Cortex of kidney (tissue), 1 donor: ENCODE measurements at places on chromosomes 2 and 18.

DNA sequence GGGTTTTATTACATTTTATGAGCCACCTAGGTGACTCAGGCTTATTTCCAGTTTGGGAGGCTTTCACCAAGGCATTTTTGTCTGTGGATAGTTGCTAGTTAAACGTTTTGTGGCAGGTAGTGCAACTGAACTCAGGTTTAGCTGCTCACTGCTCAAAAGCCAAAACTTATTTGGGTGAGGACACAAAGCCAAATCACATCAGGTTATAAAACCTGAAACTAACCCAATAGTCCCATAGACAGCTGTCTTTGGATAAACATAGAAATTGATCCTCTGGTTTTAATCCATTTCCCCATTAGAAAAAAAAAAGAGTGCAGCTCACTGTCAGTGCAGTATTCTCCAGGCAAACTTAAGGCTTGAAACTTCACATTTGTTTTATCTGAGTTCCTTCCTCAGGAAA is 362.6 kb upstream of the TFPI start:
- DNase-seq = no peak

- no peak for DNase-seq
Observed at GRCh38 chr2:238287737-238288649, at the start of gene PER2. TSS of gene PER2 (minus strand) at chr2:238288610. CDS start at chr2:238277936, 10,674 bp downstream.

GRCh38 chr2:225670111-225670974 is 270.8 kb downstream of the NYAP2 start:
- no peak for DNase-seq

DNA sequence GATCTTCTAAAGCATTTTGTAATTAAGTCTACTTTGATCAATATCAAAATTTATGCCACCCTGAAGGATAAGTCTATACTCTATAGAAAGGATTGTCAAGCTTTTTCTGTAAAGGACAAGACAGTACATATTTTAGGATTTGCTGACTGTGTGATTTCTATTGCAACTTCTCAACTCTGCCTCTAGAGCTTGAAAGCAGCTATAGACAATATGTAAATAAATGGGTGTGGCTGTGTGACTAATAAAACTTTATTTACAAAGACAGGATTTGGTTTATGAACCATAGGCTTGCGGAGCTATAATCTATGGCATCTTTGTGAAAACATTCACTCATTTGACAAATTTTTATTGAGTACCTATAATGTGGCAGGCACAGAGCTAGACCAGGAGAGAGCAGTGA is 18.4 kb downstream of the UPP2 start:
- no peak for DNase-seq

DNA sequence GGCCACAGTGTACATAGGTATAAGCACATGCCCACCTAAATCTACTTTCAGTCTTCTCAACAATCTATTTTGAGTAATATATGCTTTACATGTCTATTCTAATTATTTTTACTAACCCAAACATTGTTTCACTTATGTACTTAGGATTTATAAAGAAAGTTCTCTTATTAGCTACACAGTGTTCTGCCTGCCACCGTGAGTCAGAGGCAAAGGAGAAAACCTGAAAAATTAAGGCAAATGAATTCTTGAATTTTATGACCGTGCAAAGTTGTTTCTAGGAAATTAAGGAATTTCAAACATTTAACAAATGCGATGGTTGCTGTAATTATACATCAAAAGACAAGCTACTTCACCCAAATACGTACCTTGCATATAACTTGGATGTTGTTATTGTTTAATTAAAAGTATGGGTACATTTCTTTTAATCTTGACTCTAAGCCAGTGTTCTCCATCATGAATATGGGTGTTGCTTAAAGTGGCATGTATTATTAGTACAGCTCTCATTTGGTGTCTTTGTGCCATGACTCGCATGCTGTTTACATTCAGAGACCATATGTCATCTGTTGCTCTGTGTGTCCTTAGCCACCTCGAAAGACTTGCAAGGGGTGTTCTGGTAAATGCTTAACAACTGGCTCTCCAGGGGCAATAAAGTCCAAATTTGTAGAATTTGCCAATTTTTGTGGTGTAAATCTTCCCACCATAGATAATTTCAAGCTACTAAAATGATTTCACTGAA is 154.3 kb upstream of the FN1 start:
- no peak for DNase-seq

- no peak for DNase-seq
Observed at GRCh38 chr18:7871560-7872456, 304.7 kb downstream of the PTPRM start.

- DNase-seq = no peak
Observed at GRCh38 chr2:39696838-39697237, 31.1 kb downstream of the TMEM178A start.

GRCh38 chr18:8778386-8778785 is 73.0 kb downstream of the MTCL1 start:
- no peak for DNase-seq

DNA sequence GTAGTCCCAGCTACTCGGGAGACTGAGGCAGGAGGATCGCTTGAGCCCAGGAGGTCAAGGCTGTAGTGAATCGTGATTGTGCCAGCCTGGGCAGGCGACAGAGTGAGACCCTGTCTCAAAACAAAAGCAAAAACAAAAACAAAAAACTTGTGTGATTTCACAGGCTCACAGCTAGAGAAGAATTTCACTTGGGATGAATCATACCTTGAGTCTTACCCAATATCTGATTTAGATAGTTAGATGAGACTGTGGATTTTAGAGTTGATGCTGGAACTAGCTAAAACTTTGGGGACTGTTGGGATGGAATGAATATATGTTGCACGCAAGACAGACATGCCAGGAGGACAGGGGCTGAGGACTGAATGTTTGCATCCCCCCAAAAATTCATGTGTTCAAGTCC is 4.4 kb downstream of the ANKRD29 start:
- DNase-seq = no peak

DNA sequence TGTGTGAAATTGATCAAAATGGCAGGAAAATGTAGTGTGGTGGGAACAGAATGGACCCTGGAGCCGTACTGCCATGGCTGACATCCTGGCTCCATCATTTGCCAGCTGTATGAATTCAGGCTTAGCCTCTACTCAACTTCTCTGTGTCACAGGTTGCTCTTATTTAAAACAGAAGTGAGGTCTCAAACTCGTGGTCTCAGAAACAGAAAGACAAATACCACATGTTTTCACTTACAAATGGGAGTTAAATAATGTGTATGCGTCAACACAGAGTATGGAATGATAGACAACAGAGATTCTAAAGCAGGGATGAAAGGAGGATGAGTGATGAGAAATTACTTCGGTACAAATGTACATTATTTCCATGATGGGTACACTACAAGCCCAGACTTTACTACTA is 227.4 kb downstream of the DCC start:
- DNase-seq = no peak

DNA sequence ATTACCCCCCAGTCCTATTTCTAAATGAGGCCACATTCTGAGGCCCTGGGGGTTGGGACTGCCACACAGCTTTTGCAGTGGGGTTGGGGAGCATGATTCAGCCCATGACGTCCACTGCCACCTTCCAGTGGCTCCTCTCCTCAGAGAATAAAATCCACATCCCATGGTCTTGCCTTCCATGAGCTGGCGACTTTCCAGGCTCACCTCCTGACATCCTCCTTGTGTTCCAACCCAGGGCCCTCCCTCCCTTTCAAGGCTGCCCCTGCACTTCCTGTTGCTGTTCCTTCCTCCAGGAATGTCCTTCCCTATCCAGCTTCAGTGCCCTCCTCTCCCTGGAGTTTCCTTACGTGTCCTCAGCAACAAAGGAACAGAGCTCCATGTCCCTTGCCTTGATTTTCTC is 187.3 kb upstream of the ID2 start:
- no peak for DNase-seq

DNA sequence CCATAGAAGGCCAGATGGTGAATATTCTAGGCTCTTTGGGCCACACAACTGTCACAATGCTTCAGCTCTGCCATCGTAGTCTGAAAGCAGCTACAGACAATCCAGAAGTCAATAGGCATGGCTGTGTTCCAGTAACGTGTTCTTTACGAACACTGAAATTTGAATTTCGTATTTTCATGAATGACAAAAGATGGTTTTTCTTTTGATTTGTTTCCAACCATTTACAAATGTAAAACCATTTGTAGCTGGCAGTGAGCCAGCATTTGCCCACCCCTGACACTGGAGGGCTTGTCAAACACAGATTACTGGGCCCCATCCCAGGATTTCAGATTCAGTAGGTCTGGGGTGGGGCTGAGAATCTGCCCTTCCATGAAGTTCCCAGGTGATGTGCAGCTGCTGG is 83.0 kb upstream of the ATG16L1 start:
- DNase-seq = no peak

DNA sequence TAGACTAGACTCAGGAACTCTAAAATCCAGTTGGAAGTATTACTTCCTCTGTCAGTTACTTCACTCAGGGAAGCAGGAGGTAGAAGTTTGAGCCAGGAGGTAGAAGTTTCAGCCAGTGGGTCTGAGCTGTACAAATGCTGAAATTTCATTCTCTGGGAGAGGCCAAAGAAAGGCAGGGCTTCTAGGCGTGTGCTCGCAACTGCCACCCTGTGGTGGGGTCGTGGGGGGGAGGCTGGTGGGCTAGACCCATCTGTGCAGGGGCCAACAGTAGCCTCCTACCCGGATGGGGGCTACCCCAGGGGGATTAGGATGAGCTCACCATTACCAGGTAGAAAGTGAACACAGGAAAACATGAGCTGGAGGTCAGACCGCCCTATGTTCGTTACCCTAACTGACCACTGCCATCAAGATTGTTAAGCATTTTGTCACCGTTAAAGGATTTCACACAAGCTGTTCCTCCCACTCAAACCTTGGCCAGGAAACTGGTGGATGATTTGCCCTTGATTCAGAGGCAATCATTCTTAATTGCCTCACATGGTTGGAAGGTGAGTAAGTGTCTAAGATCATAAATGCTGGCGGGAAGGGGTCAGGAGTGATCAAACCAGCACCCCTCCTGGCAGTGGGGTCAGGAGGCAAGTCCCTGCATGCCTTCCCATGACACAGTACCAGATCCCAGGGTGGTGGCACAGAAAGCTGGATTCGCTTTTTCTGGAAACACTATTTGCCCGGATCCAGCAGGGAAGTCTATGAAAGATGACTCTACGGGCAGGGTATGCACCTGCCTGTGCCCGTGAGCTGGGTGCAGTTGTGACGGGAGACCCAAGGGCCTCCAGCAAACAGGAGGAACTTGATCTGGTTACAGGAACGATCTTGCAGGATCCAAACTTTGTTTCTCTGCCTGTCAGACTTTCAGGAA is 5.2 kb upstream of the FHL2 start:
- no peak for DNase-seq

GRCh38 chr2:132662732-132663131 is 7.3 kb downstream of the LYPD1 start:
- no peak for DNase-seq

- DNase-seq = no peak
Observed at GRCh38 chr2:183091318-183091953, 12.9 kb downstream of the DUSP19 start.

- no peak for DNase-seq
Observed at GRCh38 chr18:76686737-76687231, 135.6 kb upstream of the ZNF236 start.

GRCh38 chr2:603869-604268 is 73.3 kb downstream of the TMEM18 start:
- DNase-seq = no peak

DNA sequence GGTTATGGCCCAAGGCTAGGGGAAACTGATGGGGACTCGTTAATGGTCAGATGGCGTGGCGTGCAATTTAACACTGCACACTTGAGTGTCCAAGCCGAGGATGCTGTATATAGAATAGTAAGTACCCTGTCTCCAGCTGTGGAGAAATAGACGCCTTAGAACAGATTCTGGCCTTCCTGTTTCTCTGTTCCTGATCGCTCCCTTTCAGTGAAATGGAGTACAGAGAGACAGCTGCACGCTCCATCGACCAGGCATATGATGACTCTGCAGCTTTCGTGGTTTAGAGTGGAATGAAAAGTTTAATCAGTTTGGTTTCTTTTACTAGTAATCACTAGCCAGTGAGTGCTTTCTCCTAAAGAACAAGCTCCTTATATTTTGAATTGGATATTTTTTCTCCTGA is 213.4 kb downstream of the NEDD4L start:
- no peak for DNase-seq

DNA sequence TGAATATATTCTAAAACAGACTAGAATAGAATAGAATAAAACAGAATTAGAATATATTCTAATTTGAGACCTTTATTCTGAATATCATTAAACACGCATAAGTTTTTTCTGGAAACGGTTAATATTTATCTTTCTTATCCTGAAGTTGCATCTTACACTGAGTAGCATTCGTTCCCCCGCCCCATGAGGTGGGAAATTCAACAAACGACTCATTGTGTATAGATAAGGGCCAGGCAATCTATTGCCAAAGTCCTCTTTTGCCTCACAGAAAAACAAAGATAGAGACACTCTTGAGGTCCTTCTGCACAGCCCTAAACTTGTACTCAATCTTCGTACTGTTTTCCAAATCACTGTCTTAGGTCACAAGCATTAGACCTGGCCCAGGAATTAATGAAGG is 98.1 kb downstream of the COL6A3 start:
- no peak for DNase-seq

DNA sequence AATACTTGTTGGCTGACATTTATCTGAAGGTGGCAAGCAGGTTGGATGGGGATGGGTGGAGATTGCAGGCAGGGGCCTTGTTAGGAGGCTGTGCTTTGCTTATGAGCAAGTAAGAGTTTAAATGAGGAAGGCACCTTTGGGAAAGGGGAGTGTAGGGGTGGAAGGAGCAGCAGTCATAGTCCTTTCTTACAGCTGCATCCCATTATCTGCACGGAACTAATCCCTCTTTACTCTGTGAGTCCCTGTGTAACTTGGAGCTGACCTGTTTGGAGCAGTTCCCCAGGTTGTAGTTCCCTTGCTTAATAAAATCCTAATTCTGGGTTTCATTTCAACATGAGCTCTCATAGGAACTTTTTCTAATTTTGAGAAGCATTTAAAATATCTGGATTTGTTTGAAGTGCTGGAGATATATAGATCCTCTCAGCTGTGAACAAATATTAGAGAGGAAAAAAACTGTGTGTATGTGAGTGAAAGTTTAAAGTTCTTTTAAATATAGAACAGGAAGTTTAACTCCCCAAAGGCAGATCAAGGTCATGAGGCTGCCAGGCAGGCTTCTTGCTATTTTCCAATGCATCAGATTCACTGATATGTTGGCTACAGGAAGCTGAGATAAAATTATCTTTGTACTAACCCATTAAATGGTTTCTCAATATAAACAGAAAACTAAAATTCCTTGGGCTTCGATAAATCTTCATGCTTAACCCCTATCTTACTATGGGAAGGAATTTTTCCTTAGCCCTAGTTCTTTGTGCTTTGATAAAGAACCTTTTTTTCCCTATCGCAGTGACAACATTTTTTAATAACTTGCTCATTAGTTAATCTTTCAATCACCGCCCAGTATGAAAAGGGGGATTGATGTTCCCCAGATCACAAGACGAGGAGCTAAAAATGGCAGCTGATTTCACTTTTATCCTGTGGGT is 104.6 kb upstream of the EML6 start:
- DNase-seq = no peak

- no peak for DNase-seq
Observed at GRCh38 chr2:67448648-67449047, 51.5 kb downstream of the ETAA1 start.

DNA sequence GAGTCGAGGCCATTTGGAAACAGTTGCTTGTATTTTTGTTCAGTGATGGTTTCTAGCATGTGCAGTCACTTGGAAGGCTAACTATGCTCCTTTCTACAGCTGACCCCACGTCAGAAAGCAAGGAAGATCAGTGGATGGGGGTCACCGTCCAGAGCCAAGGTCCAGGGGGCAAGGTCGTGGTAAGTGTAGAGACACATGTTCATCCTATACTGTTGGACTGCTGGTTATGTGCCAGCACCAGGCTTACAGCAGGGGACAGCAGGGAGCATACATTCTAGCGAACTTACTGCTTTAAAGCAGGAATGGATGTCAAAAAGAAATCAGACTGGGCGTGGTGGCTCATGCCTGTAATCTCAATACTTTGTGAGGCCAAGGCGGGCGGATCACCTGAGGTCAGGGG is 40.0 kb downstream of the ITGA6 start:
- DNase-seq = no peak
